ENCODE measurements at places on chromosomes 11 and 22.

GRCh38 chr11:84414920-84415319 lies 1128.8 kb upstream of the CCDC90B start:
- no peak for DNase-seq

DNA sequence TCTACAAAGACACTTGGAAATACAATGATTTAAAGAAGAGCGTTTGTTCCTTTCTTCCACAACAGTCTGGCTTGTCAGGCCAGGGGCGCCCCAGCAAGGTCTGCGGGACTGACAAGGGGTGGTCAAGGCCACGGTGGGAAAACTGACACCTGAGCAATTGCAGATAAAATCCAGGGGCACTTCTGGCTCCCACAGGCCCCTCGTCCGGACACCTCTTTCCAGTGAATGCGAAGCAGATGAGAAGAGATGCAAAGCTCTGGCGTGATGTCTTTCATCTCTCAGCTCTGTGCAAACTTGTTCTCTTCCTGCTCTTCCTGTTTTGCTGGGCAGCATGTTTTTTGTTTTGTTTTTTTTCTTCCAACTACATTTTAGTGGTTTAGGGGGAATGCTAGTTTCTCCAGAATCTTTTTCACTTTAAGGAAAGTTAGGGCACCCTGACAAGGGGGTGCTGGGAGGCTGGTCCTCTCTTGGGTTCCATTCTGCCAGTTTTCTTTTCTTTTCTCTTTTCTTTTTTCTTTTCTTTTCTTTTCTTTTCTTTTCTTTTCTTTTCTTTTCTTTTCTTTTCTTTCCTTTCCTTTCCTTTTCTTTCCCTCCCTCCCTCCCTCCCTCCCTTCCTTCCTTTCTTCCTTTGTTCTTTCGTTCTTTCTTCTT lies 11.1 kb upstream of the CBX6 start:
- DNase-seq: no peak

- DNase-seq: no peak
Observed at GRCh38 chr11:105609341-105609781, 512 bp upstream of the GRIA4 start.

GRCh38 chr11:123543797-123544196 lies 110.6 kb downstream of the SCN3B start:
- no peak for DNase-seq

GRCh38 chr22:45397806-45398205 lies 15.6 kb downstream of the SMC1B start:
- no peak for DNase-seq

DNA sequence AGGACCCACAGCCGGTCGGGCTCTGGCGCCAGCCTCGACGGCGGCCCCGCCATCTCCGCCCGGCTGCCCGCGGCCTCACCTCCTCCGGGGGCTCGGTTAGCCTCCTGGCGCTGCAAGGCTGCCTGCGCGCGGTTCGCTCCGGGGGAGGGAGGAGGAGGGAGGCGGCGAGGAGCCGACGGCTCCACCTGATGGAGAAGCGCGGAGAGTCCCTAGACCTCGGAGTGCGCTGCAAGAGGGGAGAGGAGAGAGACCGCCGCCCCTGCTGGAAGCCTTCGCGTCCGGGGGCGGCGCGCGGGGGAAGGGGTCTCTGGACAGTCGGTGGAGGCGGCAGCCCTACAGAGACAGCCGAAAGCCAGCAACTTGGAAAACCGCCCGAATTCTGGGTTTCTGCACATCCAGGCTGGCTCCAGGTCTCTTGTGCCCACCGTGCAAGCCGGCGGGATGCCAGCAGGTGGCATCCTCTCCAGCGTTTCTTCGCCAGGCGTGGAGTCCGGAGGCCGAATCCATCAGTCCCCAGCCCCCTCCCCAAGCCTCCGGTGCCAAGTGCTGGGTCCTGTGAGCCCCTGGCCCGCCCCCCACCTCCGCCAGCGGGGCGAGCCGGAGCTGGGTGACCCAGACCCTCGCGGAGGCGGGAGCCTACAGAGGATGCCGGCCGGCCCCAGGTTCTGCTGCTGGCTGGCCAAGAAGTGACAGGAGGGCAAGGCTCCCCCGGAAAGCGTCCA lies 2.9 kb upstream of the KIRREL3 start:
- no peak for DNase-seq

DNA sequence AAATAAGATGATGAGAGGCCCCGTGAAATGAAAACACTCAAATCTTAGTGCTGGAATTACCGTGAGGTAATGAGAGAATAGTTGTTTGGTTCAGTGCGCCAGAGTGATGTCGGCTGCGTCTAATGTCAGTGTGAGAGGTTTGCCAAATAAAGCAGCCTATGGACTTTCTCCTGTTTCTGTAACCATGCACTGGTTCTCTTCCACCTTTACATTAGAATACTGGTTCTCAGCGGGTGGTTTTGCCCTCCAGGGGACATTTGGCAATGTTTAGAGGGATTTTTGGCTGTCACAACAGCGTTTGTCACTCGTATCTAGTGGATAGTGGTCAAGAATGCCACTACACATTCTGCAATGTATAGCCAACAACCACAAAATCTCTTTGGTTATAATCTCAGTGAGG lies 1.1 kb downstream of the OOSP4B start:
- no peak for DNase-seq

DNA sequence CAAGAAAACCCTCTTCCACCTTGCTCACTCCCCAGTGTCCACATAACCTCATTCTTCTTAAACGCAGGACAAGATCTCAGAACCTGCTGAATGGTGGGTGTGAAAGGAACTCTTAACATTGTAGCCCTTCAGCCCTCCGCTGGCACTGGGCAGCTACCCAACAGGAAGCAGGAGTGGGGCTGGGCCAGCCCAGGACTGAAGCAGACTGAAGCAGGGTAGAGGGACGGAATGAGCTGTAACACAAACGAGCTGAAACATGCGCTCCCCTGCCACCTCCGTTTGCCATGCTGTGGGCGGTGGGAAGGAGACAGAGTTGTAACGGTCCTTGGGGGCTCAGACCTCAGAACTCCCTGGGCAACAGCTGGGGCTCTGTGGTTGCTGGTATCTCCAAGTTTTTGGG lies 23.6 kb downstream of the NPAT start:
- DNase-seq: no peak

DNA sequence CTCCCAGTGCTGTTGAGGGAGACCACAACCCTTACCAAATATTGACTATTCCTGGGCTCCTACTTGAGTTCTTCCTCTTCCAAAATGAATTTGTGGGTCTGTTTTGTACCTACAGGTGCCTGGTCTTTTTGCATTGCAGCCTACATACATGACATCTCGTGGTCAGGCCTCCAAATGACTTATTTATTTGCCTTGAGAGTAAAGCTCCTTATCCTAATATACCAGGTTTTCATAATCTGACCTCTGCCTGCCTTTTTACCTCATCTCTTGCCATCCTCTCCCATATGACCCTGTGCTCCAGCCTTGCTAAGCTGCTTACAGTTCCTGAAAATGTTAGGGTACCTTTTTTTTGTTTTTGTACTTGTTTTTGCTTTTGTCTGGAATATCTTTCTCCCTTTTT lies 130.4 kb downstream of the UVRAG start:
- DNase-seq: no peak

DNA sequence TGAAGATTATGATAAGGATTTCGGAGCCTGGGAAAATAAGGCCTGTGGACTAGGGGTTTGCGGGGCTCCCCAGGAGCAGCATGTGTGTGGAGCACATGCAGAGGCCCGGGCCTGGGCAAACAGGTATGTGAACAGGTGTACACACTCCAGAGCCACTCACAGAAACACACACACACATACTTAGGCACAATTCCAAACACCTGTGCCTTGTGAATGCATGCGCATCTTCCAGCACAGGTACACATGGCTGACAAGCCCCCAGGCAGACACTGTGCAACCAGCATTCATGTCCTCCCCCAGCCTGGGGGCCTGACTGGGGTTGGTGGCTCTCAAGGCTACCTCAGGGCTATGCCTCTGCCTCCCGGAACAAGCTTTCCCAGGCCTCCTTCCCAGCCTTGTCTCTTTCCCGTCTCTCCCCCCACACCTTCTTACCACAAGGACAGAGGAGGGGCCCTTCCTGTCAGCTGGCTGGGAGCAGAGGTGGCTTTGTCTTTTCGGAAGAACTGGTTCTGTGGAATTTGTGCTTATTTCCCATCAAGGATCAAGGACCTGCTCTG lies 2.6 kb upstream of the P2RY6 start:
- no peak for DNase-seq

- DNase-seq: no peak
Observed at GRCh38 chr11:15852179-15852578, 504.2 kb downstream of the SOX6 start.

GRCh38 chr11:10413268-10413667 lies 41.8 kb upstream of the AMPD3 start:
- DNase-seq: peak; percentile 34

GRCh38 chr11:44931466-44931865 lies 19.2 kb downstream of the TP53I11 start:
- no peak for DNase-seq

- no peak for DNase-seq
Observed at GRCh38 chr11:65184146-65184545, 2.4 kb downstream of the CAPN1 start.

DNA sequence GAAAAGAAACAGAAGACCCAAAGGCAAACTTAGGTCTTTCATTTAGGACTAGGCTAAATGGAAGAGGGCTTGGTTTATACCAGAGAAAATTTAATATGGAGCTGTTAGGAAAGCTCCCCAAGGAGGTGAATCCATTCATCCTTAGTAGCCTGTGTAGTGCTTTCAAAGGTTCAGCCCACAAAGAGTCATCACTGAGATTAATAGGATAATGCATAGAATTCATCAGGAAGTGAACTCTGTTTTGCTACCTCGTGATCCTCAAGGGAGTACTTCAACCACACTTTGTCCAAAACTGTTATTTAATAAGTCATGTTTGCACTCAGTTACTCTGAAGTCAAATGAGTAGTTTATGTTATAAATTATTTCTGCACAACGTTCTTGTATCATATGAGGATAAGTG lies 43.3 kb upstream of the MMP7 start:
- DNase-seq: no peak

- no peak for DNase-seq
Observed at GRCh38 chr11:94877443-94878200, 95.7 kb downstream of the CWC15 start.

DNA sequence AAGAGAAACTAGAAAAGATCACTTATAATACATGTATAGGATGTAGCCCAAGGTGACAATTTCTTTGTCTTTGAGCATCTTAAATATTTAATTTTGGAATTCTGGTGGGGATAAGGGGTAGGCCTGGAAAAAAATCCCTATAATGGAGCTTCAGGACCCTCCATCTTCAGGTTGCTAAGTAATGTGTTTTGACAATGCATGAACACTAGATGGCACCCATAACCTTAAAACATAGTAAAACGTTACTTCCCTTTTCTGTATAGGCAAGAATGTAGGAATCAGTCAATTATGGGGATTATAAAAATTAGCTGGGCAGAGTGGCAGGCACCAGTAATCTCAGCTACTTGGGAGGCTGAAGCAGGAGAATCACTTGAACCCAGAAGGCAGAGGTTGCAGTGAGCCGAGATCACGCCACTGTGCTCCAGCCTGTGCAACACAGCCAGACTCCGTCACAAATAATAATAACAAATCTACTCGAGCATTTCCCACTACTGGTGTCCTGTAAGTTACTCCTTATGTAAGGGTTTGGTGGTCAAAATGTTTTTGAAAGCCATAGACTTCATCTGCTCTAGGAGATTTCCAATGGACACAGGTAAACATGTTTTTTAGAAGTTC lies 541.9 kb upstream of the CCDC90B start:
- DNase-seq: no peak

DNA sequence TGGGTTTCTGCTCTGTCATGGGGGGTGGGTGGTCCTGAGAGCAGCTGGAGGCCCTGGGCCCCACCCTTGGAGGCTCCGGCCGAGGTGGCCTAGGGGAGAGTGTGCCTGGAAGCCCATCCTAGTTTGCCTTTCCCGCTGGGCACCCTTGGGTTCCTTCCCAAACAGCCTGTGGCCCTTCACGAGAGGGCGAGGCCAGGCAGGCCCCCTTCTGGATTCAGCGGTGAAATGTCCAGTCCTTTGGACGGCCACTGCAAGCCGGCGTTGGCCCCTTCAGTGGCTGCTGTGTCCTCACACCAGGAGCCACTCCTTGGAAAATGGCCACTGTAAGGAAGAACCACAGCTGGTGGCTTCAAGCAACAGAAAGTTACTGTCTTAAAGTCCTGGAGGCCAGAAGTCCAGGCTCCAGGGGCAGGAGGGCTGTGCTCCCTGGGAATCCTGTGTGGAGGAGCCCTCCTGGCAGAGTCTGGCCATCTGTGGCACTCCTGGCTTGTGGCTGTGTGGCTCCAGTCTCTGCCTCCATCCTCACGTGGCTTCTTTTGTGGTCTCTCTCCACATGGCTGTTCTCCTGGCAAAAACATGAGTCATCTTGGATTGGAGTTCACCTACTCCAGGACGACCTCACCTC lies 854.1 kb downstream of the TBC1D22A start:
- DNase-seq: no peak

DNA sequence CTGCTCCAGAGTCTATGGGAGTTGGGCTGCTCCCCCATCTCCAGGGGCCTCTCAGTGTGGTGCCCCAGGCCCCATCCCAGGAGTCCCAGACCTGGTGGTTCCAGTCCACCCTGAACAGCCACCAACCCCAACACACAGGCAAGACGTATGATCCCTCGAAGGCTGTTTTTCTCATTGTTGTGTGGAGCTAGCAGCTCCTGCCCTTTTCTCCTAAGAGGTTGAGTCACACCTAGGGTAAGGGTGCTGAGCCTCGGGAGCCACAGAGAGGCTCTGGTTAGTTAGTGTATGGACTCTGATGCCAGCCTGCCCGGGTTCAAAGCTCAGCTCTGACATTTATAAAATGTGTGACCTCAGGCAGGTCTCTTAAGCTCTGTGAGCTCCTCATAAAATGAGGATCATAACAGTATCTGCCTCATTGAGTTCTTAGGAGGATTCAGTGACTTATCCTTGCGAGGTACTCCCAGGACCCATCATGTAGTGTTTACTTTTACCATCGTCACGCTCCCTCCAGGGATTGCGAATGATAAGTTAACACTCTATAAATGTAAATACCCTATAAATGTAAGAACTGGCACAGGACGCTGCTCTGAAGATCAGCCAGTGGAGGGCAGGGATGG lies 47.2 kb downstream of the FBLN1 start:
- no peak for DNase-seq

DNA sequence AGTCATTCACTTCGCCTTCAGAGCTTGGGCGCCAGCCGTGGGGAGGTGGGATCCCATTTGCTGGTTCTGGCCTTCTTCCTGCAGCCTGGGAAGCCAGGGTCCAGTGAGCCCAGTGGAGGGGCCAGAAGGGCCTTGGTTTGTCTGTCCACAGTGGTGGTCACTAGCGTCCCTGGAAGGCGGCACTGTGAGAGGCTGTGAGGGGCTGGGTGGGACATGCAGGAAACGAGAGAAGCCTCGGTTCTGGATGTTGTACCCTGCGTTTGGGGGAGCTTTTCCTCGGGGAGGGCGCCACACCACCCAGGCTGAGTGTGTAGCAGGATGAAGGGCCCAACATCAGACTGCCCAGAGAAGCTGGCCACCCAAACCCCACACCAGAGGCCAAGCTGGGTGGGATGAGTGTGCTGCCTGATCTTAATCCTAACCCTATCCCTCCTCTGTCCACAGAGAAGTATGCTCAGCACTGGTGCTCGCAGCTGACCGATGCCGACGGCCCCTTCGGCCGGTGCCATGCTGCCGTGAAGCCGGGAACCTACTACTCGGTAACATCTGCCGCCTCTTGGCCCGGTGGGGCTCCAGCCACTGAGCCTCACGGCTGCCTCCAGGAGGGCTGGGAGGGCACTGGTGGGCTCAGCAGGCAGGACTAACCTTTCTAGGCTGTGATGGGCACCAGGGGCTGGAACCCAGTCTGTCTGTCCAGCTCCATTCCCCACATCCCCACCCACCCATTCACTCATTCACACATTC lies 14.4 kb downstream of the MUC5AC start:
- DNase-seq: no peak

All from activated CD4-positive, alpha-beta T cell treated with anti-CD3 and anti-CD28 coated beads, Interleukin-2, amount 50 U/mL, for 1 hour (primary cell).